Stimulated activated CD4-positive, alpha-beta T cell treated with anti-CD3 and anti-CD28 coated beads, Interleukin-4, amount 100 ng/mL, for 24 hours (primary cell): ENCODE measurements at places on chromosomes 5 and 9.

GRCh38 chr5:93911609-93912008, 170.2 kb upstream of the POU5F2 start:
- no peak for DNase-seq

GRCh38 chr5:132629230-132629944, 28.6 kb upstream of the IL13 start:
- DNase-seq: no peak

DNA sequence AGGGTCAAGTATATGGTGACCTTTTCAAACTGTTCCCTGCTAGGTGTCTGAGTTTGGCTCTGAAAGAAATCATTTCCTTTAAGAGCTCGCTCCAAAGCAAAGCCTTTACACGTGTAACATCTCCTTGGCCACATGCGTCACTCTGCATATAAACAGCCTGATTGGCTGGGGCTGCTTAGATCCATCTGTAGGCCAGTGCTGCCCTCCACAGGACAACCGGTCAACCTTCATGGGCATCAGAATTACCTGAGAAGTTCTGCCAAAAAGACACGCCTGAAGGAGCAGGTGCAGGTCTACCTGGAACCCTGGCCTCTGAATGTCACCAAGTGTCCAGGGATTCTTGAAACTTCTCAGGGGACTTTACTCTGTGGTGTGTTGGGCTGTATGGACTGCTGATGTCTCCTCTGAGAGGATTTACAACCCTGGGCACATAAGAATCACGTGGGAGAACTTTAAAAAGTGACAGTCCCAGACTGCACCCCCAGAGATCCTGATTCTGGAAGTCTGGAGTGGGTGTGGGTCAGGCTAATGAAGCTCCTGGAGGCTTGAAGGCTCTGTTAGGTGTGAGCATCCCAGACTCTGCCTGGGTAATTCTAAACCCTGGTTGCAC, 497.6 kb downstream of the GADD45G start:
- peak; percentile 85 for DNase-seq

- no peak for DNase-seq
Observed at GRCh38 chr9:34513567-34514214, 9.1 kb downstream of the ENHO start.

DNA sequence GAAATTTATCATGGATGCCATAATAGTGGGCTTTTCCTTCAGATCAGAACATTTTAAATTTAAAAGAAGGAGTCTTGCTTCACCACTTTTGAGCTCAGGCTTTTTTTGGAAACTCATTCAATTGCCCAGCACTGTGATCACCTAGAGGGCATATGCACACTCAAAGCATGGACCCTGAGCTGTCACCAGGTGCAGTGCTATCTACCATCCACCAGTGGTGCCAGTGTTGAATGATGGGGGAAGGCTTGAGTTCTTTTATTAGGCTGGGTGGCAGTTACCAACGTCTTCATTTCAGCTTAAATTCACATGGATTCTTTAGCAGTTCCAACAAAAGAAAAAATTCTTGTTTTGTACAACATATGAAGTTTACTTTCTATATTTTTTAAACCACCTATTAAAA, 164.1 kb downstream of the CFAP90 start:
- no peak for DNase-seq

- DNase-seq: no peak
Observed at GRCh38 chr5:88875341-88876234, 7.4 kb downstream of the MEF2C start.
